ENCODE measurements at places on chromosomes 7 and 10.

- peak; percentile 36 for DNase-seq
Measured at GRCh38 chr7:131012477-131013031, 278.5 kb upstream of the KLF14 start.

- DNase-seq, result no peak
Measured at GRCh38 chr10:42783181-42783549, 570 bp downstream of the BMS1 start.

GRCh38 chr10:120943542-120943941 is 92.4 kb downstream of the WDR11 start:
- DNase-seq, result no peak

DNA sequence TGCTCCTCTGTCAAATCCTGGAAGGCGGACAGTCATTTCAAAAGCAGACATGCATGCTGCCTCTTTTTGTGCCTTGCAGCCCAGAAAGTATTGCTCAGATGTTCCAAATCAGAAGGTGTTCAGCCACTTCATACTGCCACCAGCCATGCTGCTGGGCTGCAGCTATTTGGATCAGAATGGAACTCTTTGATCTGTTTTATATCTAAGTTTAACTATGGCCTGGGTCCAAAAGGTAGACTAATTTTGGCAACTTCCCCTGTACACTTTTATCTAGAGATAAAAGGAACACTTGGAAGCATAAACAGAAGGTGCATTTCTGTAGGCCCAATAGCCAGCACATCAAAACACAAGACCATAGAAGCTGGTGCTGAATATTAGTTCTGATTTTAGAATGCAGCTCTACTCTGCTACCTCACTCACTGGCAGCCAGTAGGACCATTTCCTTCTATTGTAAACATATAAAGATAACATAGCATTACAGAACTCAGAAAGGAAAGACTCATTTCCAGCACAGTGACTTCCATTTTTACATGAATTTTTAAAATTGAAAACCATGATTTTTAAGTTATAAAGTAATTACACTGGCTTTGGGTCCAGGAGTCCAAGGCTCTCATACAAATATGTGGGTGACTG is 143.1 kb upstream of the CAV2 start:
- no peak for DNase-seq

DNA sequence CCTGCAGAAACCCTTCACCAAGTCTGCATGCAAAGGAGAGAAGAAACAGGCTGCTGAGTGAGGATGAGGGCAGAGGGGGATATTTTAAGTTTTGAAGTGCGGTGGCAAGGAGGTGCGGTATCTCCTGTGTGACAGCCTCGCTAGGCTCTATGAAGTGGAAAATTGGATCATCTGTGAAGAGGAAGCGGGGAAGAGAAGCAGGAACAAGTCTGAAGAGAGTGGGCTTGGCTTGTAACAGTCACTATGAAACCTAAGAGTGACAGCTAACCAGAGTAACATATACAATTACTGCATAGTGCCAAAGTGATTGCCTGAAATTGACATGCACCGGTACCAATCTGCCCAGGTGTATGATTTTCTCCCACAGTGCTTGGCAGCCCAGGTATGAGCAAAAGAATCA is 287.5 kb upstream of the KLF14 start:
- peak; percentile 79 for DNase-seq

DNA sequence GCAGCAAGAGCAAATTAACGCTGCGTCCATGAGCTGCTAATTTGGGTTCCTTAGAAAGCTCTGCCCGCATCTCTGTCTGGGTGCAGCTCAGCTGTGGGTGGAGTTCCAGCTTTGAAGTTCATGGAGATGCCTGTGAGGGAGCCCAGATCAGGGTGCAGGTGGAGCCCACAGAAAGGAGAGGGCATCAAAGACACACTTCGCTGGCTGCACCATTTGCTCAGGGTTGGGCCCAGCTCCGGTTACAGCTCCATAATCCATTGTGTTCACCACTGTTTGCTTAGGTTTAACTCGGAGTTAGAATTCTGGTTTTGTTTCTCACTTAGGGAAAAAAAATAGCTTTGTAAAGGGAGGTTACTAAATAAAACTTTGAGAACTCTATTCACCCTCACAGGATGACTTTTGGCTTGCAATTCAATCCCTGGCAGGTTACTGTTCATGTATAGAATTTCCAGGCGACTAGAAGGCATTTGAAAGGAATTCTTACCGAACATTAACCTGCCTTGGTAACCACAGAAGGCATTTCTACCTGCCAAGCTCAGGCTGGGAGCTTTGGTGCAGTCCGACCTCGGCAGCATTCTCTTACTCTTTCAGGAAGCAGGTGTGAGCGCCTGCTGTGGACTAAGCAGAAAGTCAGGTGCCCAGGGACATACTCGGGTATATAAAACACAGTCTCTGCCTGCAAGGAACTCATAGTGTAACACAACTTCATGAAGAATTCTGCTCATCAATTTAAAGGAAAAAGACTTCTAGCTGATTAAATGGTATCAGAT is 179.5 kb upstream of the RNF32 start:
- DNase-seq, result no peak

Measured in KBM-7 (cell line).